Hindlimb muscle (tissue), 1 donor: ENCODE measurements at places on chromosomes 13 and 19.
A peak's percentile ranks its signal among the peaks of the same experiment; 100 is the strongest.

- DNase-seq: no peak
Measured at GRCh38 chr13:109123971-109124370, 494.6 kb downstream of the MYO16 start.

DNA sequence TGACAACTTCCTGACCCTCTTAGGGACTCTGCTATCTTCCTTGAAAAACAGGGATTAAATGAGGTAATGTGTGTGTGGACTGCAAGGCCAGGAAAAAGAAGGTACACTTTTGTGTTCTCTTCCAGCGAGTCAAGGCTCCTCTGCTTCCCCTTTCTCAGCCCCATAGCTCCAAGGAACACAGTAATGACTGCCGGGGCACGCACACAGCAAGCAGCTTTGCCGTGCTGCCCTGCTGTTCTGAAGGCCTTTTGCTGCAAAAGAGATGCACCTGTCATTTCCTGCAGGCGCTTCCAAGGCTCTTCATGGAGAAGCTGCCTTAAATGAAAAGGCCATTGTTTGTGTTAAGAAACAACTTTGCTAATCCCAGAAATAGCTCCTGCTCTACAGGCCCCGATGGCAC, 84.6 kb downstream of the CYSLTR2 start:
- no peak for DNase-seq

DNA sequence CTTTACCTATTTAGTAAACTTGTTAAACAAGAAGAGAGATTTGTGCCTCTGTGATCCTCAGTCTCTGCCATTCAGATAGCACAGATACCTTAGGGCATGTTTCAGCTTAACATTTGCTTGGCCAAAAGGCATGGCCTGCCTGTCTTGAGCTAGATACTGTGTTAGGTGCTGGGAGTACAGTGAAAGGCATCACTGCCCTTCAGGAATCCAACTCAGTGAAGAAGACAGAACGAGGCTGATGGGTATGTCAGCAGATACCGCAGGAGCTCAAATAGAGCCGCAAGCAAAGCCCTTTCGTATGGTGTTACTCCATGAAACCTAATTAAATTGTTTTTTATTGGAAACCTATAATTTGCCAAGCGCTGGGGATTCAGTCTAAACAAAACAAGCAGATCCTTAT, 12.9 kb downstream of the ZNF507 start:
- DNase-seq: no peak

- DNase-seq: peak; percentile 74
Measured at GRCh38 chr13:94369972-94370436, 109.5 kb downstream of the DCT start.

GRCh38 chr13:48233046-48233888, at the start of gene ITM2B:
ITM2B (plus strand) TSS chr13:48233206; CDS start chr13:48233361, 155 bp downstream.
- peak; percentile 78 for DNase-seq

GRCh38 chr13:109785141-109785891, 1.1 kb downstream of the IRS2 start:
- peak; percentile 44 for DNase-seq

- DNase-seq: no peak
Measured at GRCh38 chr19:14767466-14767971, 10.8 kb downstream of the ADGRE2 start.

DNA sequence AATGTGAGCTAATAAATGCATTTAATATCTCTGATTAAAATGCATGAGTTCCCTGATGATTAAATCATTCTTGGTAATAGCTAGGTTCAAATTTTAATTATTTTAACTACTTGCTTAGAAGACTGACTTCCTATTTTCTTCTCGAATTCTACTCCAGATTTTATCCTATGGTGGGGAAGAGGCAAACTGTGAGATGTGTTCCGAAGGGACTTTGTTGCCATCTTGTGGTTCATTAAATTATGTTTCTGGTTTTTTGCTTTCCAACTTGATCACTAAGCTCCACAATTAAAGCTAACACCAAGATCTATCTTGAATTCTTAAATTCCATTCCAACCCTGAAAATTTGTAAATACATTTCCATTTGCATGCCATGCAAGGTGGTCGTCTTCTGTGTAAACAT, 538.4 kb upstream of the PCDH20 start:
- peak; percentile 13 for DNase-seq

DNA sequence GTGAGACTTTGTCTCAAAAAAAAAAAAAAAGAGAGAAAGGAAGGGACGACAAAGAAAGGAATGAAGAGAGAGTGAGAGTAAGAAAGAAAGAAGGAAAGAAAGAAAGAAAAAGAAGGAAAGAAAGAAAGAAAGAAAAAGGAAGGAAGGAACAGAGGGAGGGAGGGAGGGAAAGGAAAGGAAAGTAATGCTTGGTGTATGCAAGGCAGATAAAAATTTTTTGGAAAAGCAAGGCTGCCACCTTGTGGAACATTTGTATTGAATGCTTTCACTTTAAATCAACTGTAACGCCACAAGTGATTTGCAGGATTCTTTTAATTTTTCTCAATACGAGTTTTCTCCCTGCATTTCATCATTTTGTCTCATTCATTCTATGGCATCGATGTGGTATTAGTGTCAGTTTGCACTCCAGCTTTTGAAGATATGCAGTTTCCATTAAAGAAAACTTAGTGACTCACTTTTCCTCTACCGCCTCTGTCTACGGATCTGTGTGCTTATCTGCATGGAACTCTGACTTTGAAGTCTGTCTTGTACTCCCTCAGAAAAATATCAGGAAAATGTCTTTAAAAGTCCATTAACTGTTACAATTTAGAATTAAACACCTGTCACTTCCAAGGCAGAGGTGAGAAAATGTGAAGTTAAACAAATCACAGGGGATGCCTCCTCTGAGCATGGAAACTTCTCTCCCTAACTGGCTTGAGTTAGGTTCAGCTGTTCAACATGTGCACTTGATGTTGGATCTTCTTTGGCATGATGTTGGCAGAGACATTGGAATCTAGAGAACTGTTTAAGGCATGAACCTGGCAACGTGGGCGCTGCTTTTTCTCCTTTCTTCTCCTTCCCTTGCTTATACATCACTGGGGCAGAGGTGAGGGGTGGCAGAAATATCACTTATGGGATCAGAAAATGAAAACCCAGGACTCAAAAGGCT, 20.0 kb upstream of the ZDHHC20 start:
- DNase-seq: peak; percentile 71

DNA sequence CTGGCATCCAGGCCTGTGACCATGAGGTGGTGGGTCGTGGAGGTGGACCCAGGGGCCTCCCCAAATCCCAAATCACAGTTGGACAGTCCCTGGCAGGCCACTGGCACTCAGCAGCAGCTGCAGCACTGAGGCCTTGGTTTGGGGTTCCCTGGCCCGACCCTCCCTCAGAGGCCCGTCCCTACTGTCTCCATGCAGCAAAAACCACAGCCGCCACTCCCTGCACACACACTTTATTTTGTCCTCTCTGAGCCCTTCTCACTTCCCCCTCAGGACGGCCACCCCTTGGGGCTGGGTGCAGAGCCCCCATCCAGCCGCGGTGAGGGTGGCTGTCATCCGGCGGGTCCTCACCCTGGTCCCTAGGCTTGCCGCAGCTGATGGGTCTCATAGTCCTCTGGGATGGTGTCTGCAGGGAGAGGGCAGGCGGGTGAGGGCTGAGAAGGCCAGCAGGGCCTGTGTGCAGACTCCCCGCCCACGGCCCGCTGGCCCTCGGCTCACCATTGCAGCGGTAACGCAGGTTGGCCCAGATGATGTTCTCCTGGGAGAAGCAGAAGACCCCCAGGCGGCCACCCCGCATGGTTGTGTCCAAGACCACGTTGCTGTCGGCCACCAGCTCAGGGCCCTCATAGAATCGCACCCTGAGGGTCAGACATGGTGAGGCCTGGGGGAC, 8.4 kb downstream of the COMP start:
- no peak for DNase-seq

- no peak for DNase-seq
Measured at GRCh38 chr13:99961636-99962035, 9.9 kb downstream of the ZIC5 start.

- peak; percentile 73 for DNase-seq
Measured at GRCh38 chr19:7533281-7533885, 2.1 kb upstream of the PNPLA6 start.

DNA sequence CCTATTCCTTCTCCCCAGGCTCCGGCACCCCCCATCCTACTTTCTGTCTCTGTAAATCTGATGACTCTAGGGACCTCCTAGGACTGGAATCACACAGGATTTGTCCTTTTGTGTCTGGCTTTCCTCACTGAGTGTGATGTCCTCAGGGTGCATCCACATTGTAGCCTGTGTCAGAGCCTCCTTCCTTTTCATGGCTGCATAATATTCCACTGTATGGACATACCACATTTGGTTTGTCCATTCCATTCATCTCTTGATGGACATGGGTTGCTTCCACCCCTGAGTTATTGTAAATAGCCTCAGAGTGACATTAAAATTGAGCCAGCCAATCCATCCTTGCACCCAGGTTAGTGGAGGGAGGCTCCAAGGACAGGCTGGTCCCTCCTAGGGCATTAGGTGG, 22.8 kb upstream of the NMRK2 start:
- no peak for DNase-seq

- peak; percentile 29 for DNase-seq
Measured at GRCh38 chr19:41595258-41595889, 19.4 kb downstream of the CEACAM21 start.

DNA sequence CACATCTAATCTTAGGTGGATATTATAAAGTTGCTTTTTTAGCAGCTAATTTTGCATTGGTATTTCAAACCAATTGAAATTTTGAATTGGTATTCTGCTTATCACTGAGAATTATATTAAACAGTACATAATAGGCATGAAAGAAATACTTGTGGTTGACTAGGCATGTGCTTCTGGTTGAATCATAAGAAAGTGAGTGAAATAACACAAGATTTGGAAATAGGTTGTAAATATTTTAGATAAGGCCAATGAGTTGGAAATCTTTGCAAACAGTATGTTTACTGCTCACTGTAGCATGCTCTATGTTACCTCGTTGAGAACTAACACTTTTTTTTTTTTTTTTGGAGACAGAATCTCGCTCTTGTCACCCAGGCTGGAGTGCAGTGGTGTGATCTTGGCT, 66.8 kb upstream of the RFC3 start:
- no peak for DNase-seq

GRCh38 chr19:50658441-50659317, 9.4 kb downstream of the C19orf81 start:
- peak; percentile 31 for DNase-seq

DNA sequence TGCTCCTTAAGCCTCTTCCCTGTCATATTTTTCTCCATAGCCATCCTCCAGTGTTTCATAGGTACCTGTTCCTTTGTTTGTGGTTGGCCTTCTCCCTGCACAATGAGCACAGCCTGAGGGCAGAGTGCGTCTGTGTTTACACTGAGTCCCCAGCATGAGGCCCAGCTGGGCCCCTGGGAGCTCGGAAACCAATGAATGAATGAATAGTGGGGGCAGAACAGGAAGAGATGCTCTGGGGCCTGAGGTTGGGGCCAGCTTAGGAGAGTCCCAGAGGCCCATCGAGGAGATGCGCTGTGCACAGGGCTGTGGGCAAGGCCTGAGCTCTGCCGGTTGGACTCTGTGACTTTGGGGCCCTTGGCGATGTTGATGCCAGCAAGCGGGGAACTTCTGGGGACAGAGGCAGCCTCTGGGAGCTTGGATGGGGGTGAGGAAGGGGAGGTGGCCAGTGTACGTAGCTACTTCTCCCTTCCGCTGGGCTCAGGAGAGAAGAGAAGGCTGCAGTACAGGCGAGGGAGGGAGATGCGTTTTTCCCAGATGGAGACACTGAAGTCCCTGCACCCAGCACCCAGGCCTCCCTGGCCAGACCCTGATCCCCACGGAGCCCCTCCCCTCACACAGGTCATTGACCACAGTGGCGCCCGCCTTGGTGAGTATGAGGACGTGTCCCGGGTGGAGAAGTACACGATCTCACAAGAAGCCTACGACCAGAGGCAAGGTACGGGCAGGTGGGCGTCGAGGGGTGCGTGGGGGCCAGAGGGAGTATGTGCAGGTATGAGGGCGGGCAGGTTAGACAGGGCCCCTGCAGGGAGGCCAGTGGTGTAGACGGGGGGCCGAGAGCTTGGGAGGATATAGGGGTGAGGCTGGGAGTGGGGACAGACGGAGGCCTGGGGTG, 5.1 kb downstream of the TBCB start:
- DNase-seq: no peak

DNA sequence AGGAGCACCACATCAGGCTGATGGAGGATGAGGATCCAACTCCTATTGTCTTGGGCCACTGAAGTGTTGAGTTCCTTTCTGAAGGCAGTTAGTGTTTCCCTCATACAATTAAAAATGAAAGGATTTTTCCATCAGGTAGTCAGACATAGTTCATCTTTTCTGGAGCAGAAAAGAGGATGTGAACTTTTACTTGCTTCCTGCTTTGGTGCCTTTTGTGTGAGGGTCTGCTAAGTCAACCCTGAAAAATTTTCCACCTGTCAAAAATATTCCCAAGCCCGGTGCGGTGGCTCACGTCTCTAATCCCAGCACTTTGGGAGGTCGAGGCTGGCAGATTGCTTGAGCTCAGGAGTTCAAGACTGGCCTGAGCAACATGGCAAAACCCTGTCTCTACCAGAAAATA, 43.9 kb downstream of the RGCC start:
- no peak for DNase-seq

DNA sequence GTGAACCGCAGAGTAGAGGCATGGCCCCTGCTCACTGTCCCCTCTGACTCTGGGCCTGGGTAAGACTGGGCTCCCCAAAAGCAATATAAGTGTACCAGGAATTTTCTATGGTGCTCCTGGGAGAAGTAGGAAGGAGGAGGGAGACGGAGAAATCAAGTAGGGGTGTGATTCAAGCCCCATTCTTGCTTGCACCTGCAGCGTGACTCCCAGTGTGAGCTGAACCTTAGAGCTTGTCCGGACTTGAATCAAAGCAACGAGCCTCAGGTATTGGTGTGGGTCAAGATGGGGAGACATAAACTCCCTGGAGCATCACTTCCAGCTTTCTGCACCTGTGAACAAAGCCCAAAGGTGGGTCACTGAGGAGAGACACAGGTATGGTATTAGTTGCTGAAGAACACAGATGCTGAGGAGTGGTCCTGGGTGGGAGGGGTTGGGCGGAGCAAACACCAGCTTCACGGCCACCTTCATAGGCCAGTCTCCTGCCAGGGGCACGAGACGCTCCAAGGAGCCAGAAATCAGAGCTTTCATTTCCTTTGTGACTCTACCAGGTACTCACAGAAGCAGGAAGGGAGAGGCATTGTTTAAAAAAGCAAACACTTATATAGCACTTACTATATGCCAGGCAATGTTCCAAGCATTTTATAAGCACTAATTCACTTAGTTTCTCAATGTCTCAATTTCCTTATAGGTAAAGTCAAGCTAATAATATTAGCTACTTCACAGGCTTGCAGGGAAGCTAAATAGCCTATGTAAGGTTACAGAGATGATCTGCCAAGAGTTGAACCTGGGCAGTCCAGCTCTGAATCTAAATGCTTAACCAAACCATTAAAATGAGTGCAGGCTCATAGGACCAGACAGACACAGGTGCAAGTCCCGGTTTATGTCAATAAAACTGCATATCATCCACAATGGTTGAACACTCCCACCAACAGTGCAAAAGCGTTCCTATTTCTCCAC, 775.3 kb downstream of the UQCRFS1 start:
- no peak for DNase-seq

GRCh38 chr19:4441994-4442818, 15.4 kb downstream of the UBXN6 start:
- DNase-seq: no peak

GRCh38 chr13:85638265-85638664, 161.0 kb downstream of the SLITRK6 start:
- DNase-seq: no peak
